ENCODE measurements at places on chromosomes 16 and 17.

DNA sequence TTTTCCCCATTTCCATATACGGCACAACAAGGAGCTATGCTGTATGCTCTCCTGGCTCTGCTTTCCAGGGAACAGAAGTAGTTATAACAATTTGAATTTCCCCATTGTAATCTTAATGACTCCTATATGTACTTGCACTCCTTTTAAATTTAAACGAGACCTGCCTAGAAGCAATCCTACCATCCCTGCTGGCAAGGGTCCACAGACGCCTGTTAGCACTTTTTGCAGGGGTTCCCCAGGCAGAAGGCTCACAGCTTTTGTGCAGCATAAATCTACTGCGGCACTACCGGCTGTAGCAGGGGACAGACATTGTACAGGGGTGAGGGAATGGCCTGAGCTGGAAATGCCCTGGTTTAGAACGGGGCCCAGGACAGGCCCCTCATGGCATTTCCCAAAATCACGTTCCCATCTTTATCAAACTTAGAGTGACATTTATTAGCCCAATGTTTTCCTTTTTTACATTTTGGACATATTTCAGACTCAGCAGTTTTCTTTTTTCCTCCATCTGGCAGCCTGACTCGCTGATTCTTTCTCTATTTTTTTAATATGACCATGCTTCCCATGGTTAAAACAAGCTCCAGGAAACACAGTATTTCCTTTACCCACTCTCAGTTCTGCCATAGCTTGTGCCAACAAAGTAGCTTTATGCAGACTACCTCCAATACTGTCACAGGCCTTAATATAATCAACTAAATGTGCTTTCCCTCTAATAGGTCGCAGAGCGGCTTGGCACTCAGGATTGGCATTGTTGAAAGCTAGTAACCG, 35.4 kb upstream of the USP22 start:
- DNase-seq: no peak

GRCh38 chr17:16906680-16907079, 65.2 kb downstream of the TNFRSF13B start:
- DNase-seq: no peak

GRCh38 chr16:50153596-50154419, 702 bp downstream of the TENT4B start:
- DNase-seq: no peak

GRCh38 chr17:11514565-11514964, 83.7 kb upstream of the DNAH9 start:
- DNase-seq: no peak

- DNase-seq: no peak
Observed at GRCh38 chr16:53714205-53715022, 10.5 kb downstream of the FTO start.

GRCh38 chr17:40437095-40437732, 6.0 kb upstream of the IGFBP4 start:
- no peak for DNase-seq

DNA sequence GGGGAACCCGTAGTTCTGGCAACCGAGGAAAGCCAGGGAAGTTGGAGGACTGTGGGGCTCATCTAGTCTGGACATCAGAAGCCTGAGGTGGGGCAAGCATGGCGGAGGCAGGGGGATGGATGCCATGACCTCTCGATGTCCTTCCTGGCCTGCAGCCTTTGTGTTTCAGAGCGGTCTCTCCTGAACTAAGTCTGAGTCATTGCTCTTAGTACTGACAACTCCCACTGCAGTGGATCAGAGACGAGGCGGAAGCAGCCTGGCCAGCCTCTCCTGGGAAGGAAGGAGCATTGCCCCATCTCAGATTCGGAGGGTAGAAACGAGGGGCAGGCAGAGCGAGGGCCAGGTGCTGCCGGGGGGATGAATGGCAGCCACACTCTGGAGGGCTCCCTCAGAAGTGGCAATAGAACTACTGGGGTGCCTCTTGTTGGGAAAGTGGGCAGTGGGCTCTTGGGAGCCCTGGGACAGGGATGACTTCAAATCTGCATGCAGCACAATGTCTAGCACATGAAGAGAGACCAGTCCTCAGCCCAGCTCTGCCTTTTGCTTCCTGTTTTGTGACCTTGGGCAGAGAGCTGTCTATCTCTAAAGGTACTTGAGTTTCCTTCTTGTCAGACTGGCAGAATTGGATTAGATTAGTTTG, 3.6 kb upstream of the STAC2 start:
- no peak for DNase-seq

- no peak for DNase-seq
Observed at GRCh38 chr17:36608794-36609497, 7.6 kb downstream of the MRM1 start.

DNA sequence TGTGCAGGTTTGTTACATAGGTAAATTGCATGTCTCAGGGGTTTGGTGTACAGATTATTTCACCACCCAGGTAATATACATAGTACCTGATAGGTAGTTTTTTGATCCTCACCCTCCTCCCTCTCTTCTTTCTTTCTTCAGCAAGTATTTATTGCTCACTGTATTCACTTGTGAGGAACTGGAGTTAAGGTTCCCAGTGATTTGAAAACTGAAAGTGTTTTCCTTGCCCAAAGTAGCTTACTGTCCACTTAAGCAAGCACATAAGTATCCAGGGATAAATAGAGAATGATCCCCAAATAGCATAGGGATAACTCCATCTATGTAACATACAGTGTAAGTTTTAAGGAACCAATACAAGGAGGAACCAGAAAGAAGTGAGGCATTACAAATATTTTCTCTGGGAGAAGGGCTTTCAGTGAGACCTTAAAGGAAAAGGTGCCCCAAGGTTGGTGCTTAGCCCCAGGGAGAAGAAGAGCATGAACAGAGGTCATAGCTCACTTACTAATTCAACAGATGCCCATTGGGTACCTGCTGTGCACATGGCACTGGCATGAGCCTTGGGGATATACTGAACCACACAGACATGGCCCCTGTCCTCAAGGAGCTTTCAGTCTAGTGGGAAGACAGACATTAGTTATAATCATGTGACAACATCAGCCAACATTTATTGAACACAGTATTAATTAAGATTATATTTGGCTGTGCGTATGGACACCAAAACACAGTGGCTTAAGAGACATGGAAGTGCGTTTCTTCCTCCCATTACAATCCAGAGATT, 17.0 kb downstream of the MYL4 start:
- no peak for DNase-seq

GRCh38 chr16:10949424-10949970, 5.1 kb downstream of the CLEC16A start:
- DNase-seq: no peak

DNA sequence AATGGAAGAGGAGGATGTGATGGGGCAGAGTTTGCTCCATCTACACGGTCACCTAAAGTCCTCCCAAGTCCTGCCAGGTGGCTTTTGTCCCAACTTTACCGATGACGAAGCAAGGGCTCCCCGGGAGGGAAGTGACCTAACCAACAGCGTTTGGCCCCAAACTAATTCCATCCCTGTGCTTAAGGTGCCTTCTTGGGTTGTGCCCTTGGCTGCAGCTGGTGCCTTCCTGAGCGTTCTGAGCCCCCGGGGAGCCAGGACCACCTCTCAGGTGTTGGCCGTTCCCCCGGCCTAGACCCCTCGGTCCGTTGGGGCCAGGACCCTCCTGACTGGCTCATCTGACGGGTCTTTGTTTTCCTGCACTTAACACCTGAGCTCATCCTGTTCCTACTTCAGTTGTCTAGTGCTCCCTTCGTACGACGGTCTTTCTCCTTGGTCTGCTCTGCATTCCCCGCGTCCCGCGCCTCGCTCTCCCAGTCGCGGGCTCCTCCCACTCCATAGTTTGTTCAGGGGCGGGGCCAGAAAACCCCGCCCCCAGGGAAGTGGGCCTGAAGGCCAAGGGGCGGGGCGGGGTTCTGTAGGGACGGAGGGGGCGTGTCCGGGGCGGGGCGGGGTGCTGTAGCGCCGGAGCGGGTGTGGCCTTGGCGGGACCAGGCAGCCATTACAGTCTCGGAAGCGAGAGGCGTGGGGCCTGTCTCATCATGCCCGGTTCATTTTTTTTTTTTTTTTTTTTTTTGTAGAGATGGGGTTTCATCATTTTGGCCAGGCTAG, 822 bp upstream of the ZSCAN10 start:
- peak; percentile 81 for DNase-seq

DNA sequence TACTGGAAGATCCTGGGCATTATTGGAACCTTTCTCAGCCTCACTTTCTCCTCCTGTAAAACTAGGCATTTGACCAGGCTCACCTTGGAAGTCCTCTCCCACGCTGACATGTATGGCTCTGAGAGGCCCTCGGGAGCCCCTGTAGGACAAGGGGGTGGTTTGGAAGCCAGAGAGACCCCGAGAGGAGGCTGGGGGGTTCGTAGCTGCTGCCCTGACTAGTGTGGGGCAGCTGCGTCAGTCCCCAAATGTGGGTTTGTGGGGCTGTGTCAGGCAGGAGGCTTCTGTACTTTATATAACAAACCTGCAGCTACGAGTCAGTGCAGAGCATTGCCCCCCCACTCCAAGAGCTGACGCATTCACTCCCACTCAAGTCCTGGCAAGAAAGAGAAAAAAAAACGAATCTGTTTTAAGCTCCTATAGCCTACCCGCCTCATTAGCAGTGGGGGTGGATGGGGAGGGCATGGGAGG, 1.8 kb downstream of the CX3CL1 start:
- no peak for DNase-seq

DNA sequence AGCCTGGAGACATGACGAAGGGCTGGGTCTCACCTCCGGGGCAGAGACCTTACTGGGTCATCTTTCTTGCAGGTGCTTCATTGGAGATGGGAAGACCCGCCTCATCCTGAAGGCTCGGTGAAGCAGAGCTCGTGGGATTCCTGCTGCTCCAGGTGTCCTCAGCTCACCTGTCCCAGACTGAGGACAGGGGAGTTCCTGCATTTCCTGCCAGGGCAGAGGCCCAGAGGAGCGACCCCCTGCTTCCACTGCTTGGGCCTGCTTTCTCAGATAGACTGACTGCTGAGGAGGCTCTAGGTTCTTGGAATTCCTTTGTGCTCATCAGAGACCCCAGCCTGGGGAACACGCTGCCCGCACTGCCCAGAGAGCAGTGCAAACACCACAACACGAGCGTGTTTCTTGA, 11.6 kb downstream of the AQP8 start:
- DNase-seq: no peak

- DNase-seq: no peak
Observed at GRCh38 chr16:720990-721764, at the start of gene ANTKMT. ANTKMT (plus strand) TSS chr16:721146; CDS start chr16:721275, 129 bp downstream.

GRCh38 chr17:6346986-6347385, 87.9 kb downstream of the AIPL1 start:
- DNase-seq: no peak

GRCh38 chr17:80855196-80855947, 136.3 kb upstream of the CHMP6 start:
- DNase-seq: no peak

DNA sequence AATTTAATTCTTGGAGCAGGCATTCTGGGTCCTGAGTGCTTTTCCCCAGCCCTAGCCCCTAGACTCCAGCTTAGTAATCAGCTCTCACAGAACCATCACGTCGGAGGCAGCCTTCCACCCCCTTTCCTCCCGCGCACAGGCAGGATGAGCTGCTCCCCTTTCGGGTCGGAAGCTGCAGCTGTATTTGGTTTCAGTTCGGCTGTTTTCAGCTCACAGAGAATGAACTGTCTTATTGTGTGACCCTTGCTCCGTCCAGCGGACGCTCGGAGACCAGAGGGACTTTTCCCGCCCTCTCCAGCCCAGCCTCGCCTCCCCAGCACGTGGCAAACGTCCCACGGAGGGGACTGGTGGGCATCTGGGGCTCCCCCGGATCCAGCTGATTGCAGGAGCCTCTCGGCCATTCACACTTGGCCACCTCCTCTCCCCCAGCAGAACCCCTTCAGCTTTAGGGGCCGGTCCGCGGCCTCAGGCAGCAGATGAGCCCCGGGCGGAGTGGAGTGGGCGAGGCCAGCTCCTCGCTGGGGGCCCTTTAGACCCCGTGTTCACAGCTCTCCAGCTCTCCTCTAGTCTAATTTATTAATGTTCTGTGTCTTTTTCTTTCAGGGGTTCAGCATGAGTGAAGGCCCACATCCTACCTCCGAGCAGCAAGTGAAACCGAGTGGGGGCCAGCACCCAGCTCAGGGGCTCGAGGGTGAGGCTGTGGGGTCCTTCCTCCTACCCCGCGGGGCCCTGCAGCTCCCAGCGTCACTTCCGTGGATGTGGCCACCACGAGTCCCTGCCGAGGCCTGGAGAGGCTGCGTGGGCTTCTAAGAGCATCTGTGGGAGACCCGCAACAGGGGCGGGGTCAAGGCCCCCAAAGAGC, 863 bp upstream of the UTS2R start:
- no peak for DNase-seq

DNA sequence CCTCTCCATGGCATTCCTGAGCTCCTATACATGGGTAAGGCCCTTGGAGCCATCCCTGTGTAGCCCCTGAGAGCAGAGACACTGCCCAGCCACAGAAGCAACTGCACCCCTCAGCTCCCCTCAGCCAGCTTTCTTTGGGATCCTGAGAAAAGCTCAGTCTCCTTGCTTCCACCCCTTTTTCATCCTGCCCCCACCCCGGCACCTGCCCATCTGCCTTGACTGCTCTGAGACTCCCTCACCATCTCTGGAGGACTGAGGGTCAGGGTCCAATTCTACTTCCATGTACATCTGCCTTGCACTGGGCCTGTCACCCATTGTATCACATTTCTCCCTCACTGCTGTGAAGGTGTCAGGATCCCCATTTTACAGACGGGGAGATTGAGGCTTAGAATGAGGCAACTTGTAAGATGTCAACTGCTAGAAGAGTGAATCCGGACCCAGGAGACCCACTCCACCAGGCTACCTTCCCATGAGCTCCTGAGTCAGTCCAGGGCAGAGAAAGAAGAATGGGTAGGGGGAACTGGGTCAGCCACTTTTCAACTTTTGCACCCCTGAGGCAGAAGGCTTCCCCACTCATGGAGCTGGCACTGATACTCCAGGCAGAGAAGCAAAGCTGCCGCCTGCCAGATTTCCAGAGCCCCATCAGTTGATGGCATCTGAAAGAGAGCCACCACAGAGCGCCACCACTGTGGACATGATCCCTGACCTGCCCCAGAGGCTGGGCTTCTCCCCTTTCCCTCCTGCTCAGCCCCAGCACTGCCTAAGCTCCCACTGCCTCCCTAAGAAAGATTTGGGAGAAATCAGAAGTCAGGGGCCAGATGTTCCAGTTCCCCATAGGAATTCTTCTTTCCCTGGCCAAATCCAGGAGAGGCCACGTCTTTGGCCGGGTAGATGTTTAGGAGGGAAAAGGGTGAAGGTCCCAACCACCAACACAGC, 135.4 kb downstream of the TMEM132E start:
- no peak for DNase-seq

DNA sequence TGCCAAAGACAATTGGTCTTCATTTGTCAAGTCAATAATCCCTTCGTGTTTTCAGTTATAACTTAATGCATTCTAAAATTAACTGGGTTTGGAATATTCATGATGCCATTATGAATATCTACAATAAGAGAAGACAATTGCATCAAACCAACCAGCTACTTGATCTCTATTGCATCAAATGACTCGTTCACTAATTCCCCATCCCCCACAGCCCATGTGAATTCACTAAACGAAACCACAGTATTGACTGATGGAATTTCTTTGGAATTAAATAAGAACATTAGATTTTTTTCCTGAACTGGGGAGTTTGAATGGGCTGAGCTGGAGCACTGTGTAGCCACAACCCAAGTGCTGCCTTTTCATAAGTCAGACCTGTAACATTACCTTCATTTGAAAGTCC, 65.3 kb downstream of the HS3ST3B1 start:
- no peak for DNase-seq

Data from stimulated activated CD8-positive, alpha-beta memory T cell treated with anti-CD3 and anti-CD28 coated beads, Interleukin-2, amount 100 ng/mL, for 1 hour (primary cell).